Activated CD8-positive, alpha-beta memory T cell treated with anti-CD3 and anti-CD28 coated beads for 24 hours (primary cell): ENCODE measurements at places on chromosomes 6 and 20.

- DNase-seq, result no peak
These were observed 49.7 kb upstream of the PHACTR1 start for GRCh38 chr6:12666886-12667285.

DNA sequence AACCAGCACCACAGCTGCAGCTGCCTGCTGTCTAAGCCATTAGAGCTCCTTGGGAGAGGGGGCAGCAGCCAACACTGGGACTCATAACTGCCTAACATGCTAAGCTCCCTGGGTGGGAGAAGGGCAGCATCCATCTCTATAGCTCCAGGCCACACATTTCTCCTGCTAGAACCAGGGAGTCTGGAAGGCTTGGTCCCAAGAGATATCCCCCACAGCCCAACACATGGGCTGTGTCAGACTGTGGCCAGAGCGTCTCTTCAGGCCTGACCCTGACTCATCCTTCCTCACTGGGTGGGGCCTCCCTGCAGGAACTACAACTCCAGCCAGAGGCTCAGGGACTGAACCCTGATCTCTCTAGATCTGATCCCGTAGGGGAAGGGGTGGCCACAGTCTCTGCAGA lies 411.1 kb downstream of the HDGFL1 start:
- no peak for DNase-seq

DNA sequence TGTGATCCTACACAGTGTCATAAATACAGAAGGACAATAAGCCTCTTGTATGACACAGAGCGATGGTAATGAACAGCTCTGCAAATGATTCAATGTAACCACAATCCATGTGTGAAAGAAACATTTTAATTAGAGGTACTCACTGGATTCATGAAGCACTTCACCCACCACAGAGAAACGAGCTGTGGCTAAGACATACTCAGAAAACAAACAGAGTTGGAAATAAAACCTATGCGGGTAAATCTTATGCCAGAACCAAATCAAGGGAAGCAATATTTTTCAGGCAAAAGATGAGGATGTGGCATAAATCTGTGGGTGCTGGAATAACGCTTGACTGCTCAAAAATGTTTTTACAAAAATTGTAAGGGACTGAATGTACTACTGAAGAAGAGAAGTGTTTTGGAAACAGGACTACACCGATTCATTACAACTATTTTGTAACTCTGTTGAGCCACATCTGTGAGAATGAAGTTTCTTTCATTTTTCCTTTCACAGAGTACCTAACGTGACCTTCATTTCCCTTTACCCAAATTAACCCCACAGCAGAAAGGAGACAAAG lies 112.1 kb downstream of the WDR27 start:
- no peak for DNase-seq

DNA sequence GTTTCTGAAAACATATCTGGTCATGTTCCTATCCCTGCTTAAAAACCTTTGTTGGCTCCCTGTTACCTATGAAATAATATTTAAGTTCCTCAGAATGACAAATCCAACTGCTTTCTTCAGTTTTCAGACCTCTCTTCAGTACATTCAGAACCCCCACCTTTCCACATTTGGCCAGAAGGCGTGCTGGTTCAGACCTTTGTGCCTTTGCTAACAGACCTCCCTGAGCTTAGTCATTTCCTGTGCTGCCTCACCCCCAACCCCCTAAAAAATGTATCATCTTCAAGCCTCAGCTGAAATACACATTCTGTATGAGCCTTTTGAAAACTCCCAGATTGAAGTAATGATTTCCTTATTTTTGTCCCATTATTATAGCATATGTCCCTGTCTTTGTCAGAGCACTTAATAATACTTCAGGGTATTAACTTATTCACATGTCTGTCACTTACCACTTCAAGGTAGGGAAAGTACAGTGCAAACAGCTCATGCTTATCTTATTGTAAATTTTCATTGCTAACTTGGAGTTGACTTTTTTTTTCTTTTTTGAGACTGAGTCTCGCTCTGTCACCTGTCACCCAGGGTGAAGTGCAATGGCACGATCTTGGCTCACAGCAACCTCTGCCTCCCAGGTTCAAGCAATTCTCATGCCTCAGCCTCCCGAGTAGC lies 19.7 kb downstream of the FAM217A start:
- peak; percentile 69 for DNase-seq

- DNase-seq, result no peak
These were observed 31.0 kb downstream of the DLGAP4 start for GRCh38 chr20:36336954-36337704.
